ENCODE measurements at places on chromosomes 13 and 19.

- no peak for DNase-seq
Observed at GRCh38 chr13:27526516-27526915, 76.2 kb upstream of the MTIF3 start.

- no peak for DNase-seq
Observed at GRCh38 chr19:14318873-14319272, 62.4 kb upstream of the ADGRE5 start.

DNA sequence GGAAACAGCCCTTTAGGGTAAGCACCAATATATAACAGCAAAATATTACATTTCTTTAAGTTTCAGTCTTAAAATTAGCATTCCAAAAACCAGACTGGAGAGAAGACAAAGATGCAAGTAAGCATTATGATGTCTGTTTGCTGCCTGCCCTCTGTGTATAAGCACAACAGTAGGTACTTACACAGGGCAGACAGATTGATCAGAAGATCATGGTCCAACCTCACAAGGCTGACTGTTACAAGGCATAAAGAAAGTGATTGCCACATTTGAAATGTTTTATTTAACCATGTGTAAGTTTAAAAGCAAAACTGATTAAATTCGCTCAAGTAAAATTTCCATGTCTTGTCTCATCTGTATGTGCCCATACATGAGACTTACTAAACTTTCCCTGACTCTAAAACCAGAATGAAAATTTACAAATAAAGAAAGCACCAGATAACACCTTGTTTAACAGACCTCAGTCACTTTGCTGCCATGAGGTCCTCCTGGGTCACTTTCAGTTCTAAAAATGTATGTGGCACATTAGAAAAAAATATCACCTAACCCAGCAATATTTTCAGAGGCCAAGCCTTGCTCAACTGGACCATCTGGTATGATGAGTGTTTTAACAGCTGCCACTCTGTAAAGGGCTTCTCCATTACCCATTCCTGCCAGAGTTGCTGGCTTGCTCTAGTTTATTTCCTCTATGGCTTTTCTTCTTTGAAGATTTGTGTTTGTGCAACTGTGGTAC, 297.0 kb downstream of the RBM26 start:
- DNase-seq, result no peak

GRCh38 chr19:41297628-41298347, 12.2 kb upstream of the CCDC97 start:
- no peak for DNase-seq

- no peak for DNase-seq
Observed at GRCh38 chr13:42836930-42837690, 55.7 kb downstream of the FAM216B start.

DNA sequence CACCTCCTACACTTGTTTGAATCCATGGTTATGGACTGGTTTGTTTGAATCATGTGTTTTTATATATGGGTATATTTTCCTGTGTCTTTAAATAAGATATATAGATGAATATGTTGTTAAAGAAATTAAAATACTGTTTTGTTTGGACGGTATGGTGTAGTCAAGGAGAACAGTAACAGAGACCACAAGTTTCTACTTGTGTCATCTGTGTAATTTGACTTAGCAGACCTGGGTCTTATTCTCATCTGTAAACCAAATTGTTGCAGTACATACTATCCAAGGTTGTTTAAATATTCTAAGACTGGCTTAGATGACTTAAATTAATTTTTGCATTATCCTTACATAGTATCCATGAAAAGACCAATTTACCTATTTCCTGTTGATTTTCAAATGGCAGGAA, 361.1 kb upstream of the SLITRK1 start:
- DNase-seq, result no peak

DNA sequence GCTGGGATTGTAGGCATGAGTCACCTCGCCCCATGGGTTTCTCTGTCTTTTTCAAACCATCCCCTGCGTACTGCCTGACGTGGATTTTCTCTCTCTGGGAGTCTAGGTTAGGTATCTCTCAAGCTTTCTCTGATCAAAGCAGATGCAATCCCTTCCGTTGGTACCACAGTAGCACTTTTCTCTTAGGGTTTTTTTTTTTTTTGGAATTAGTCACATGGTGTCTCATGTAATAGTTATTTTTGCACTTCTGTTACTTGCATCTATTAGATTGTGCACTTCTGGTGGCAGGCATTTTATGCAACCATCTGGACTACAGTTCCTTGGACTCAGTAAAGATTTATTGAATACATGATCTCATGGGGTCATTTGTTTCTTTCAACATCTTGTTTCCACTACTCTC, 72.1 kb downstream of the GPC6 start:
- no peak for DNase-seq

GRCh38 chr19:5673752-5674151, 6.6 kb downstream of the MICOS13 start:
- no peak for DNase-seq

DNA sequence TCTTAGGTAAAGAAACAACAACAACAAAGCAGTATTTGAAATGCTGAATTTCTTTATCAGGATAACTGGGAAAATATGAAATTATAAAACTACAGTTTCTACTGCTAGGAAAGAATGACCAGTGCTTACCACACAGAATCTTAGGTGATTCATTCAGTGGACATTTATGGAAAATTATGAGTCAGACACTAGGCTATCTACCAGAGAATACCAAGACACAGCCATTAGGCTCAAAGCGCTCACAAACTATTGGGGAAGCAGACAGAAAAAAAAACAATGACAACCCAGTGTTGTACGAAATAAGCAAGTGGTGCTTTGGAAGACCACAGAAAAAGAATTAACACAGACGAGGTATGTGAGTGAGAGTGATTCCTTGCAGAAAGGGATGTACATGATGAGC, 1019.5 kb downstream of the PCDH9 start:
- DNase-seq, result no peak

GRCh38 chr13:21059641-21060337, 1.6 kb downstream of the LATS2 start:
- no peak for DNase-seq

- no peak for DNase-seq
Observed at GRCh38 chr13:88196106-88196505, 524.9 kb downstream of the SLITRK5 start.

DNA sequence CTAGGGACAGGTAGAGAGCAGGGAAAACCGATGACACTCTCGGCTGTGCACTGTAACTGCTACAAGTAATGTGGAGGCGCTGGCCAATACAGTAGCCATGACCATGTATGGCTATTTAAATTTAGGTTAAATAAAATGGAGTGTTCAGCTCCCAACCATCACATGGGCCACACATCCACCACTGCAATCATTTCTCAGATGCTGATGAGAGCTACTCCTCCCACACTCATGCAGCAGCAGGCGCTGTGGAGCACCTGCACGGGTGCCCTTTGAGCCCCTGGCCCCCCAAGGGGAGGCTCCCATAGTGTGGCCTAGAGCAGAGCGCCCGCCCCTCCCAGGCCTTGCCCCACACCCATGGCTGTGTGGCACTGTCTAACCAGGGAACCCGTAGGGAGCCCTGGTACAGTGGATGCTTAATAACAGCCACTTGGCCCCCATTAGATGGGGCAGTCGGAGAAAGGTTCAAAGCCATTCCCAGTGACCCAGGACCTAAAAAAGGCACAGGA, 6.0 kb downstream of the ACP4 start:
- DNase-seq, result no peak

DNA sequence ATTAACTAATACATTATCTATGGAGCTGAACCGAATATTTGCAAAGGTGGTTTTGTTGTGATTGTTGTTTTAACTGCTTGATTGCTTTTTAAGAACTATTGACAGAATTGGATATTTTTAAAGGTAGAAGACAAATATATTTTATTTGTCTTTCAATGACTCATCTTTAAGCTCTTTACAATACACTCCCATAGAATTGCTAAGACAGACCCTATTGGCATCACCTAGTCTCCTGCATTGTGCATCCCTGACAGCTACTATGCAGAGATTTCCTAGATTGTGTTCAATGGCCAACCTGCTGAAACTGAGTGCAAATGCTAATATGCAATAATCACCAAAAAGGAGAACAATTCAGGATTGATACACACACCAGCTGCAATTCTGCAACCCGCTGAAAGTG, 19.7 kb upstream of the SCEL start:
- no peak for DNase-seq

GRCh38 chr19:52981329-52981728, 18.6 kb upstream of the ZNF816 start:
- DNase-seq, result no peak

GRCh38 chr13:48505012-48505411, 27.9 kb downstream of the RCBTB2 start:
- DNase-seq, result no peak

DNA sequence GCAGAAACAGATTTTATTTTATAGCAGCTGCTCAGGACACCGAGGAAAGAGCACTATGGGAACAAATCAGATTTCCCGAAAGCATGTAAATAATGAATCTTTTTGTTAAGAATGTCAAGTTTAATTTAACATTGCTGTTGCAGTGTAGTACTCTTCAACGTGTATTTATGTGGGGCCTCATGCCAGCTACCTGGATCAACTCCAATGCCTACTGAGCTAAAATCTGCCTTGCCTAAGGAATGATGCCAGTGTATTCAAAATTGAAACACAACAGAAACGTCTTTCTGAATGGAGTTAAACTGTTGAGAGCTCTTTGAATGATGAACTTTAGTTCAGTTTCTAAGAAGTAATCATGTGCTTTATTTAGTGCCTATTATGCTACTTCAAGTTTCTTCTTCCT, 1379.8 kb upstream of the ATXN8OS start:
- DNase-seq, result no peak

GRCh38 chr19:48842789-48843162, 6.5 kb upstream of the HSD17B14 start:
- no peak for DNase-seq

GRCh38 chr19:37243206-37243632, 25.2 kb downstream of the ZNF383 start:
- DNase-seq, result no peak

DNA sequence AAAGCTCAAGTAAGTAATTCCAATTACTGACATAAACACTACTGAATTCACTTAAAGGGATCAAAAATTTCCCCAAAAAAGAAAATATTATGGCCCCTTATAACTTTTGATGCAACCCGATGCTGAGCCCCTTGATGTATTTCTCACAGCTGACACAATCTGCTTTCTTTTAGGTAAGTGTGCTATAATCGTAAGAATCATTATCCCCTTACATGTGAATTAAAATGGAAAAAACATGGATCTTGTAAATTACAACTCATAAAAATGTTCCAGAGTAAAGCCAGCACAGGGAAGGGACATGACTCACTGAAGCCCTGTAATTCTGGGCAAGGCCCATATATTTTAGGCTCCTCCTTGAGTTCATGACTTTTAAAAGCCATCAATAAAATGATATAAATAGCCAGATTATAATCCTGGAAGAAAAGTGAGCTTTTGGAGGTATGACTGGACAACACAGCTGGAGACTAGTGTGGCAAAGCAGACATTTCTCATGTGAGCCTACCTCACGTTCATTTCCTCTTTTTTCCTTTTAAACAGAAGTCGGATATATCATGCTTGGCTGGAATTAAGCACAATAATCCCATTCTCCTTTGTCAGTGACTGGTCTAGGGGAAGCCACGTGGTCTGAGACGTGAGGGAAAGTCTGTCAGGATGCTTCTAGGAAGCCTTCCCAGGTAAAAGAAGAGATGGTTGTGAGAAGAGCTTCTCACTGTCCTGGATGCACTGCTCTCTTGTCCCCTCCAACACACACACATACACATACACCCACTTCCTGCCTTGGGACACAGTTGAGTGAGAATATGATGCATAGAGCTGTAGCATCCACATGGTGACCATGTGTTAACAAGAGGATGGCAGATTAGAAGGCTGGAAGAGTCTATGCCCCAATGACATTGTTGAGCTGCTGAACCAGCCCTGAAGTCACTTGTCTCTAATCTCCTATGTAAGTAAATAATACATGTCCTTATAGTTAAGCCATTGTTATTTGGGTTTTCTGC, 165.4 kb downstream of the RGCC start:
- DNase-seq, result no peak

DNA sequence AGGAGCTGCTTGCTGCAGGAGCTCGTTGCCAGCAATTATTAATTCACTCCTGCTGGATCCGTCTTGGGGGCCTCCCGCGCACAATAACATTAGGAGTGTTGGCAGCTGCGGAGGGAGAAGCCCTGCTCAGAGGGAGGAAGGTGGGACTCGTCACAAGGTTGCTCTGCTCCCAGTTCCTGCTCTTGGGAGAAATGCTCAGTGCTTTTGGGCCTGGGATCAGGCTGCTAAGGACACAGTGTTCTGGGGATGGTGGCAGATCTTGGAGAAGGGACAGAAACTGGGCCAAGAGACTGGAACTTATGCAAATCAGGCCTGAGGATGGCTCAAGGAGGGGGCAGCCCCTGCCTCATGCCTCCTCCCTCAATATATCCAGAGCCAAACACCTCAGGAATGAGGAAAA, 78.9 kb upstream of the OLFM4 start:
- no peak for DNase-seq

DNA sequence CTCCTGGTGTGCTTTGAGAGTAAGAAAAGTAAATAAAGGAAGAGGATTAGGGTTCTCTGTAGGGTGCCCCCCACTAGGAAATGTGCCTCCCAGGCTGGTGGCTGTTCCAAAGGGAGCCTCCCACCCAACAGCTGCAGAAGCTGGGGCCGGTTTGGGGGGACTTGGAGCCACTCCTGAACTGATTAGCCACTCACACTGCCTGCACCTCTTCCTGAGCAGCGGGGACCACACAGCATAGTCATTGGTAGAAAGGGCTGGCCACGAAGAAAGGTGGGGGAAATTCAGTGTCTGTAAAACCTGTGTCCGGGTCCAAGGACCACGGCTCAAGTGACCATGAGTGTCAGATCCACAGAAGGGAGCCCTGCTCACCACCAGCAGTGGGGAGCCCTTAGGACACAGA, 55.6 kb downstream of the SPACA7 start:
- no peak for DNase-seq

DNA sequence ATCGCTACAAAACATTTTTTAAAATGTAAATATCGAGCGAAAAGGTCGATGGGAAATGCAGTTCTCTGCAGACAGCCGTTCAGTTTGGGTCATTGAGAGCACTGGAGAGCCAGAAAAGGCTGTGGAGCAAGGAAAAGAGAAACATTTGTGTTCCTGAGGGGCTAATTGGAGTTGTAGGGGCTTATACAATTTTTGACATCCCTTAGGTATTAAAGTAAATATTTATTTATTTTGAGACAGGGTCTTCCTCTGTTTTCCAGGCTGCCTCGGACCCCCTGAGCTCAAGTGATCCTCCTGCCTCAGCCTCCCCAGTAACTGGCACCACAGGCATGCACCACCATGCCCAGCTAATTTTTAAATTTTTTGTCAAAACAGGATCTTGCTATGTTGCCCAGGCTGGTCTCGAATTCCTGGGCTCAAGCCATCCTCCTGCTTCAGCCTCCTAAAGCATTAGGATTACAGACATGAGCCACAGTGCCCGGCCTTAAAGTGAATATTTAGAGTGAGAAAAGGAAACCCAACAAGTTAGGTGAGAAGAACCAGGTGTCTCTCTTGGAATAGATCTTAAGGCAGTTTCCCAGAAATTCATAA, 825 bp upstream of the YIF1B start:
- no peak for DNase-seq
